ENCODE measurements at places on chromosomes 12 and 14.

- DNase-seq: no peak
Measured at GRCh38 chr14:48963231-48963790, 622.9 kb downstream of the RPS29 start.

DNA sequence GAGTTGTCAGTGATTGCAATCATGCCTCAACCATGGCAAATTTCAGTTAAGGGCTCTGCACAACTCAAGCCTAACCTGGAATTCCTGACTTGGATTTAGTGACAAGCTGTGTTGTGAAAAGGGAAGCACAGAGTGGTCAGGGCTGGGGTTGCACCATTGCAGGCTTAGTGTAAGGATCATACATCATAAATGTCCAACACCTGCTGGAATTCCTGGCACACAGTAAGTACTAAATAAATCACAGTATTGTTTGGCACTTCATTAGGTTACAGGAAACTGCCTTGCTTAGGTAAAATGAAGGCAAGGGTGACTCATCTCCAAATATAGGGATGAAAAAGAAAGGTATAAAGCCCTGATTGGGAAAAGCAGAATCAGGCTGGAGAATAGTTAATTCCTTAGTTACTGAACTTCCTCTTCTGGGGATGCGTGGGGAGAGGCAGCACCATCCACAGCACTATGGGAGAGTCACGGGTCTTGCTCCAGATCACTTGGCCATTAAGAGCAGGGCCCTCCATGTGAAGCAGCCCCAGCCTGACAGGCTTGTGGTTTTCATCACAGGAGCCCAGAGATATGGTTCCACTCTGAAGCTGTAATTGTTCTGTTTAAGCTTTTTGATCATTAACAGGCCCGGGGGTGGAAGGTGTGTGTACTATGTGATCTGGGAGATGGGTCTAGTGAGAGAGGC is 39.7 kb downstream of the SLC8A3 start:
- DNase-seq: no peak

DNA sequence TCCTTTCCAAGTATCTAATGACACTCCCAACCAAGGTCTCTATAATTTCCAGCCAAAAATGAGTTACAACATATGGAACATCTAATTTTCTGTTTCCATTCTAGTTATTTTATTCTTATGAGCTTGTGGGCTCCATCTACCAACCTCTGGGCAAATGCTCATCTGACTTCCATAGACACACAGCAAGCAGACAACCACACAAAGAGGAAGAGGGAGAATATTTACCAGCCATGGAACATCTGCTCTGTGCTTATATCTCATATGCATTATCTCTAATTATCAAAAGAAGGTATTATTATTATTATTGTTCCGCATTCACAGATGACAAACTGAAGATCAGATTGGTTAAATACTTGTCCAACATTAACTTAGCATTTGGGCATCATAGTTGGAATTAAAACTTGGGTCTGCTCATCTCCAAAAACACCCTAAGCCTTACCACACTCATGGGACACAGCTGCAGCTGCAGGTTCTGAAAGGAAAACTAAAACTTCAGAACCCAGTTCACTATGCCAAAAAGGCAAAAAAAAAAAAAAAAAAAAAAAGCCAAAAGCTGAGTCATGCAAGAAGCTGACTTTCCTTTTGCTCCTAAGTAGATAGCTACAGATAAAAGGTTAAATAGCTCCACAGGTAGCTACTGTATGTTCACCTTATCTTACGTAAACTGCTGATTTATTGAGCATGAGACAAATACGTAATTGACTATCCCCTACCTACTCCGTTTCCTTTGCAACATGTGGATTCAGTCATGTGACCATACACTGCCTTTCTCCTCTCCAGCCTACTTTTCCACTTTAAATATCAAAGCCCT is 23.6 kb upstream of the TCL1B start:
- no peak for DNase-seq

GRCh38 chr14:104298458-104298857 is 160.1 kb downstream of the KIF26A start:
- DNase-seq: no peak

- DNase-seq: no peak
Measured at GRCh38 chr12:96036765-96037455, 1.5 kb upstream of the LTA4H start.

DNA sequence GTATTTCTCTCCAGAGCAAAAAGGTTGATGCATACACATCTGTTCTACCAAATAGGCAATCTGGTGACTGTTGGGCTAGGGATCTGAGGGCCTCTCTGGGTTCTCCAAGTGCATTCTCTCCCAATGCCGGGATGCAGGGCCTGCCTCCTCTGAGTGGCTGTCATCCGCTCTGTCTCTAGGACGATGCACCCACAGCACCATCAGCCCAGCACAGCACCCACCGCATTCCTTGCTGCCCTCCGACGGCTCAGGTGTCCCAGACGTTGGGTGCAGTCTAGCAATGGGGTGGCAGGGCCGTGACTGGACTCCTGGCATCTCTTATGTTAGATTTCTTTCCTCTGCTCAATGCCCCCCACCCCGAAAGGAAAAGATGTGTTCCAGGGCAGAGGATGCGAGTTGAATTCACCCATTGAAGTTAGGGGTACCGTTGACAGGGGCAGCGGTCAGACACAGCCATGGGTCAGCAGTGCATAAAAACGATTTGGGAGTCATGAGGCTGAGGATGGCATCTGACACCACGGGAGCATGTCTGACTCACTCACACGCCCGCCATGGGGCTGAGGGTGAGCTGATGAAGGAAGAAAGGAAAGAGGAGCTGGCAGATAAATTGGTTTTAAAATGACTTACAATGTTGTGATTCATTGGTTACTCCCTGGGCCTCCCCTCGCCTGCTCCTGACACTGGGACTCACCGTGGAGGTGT is 93.2 kb upstream of the C14orf180 start:
- no peak for DNase-seq

GRCh38 chr12:46948936-46949545 is 123.2 kb upstream of the SLC38A4 start:
- no peak for DNase-seq

DNA sequence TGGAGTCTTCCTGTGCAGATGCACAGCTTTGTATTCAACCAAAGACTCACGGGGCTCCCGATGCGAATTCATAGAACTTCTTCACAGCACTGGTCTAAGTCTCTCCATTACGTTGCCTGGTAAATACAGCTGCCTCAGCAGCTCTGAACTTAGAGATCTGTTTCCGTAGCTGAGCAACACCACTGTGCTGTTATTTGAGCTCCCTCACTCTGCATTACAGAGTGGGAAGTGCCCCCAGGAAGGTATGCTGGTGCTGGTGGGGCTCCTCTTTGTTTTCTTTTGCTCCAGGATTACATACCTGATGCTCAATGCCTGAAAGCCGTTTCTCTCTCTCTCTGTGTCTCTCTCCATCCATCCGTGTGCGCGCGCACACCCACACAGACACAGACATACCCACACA is 227.5 kb upstream of the RMST start:
- DNase-seq: no peak

DNA sequence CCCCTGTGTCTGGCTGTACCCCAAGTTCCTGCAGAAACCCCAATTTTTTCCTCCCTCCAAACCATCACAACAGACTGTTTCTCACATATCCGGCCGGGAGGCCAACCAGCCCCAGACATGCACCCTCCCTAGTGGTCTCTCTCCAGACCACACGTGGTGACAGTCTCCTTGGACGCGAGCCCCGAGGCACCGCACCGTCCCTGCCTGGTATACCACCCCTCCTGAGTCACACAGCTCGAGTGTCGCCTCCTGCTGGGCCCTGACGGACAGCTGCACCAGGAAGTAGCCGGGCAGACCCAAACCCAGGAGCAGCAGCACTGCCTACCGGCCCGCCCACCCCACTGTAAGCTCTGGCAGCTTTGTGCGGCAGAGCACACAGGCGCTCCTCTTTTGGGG is 97.4 kb downstream of the RFLNA start:
- no peak for DNase-seq

GRCh38 chr14:42002141-42002540 is 395.5 kb downstream of the LRFN5 start:
- no peak for DNase-seq

- no peak for DNase-seq
Measured at GRCh38 chr14:57485635-57486034, 8.0 kb downstream of the CCDC198 start.

DNA sequence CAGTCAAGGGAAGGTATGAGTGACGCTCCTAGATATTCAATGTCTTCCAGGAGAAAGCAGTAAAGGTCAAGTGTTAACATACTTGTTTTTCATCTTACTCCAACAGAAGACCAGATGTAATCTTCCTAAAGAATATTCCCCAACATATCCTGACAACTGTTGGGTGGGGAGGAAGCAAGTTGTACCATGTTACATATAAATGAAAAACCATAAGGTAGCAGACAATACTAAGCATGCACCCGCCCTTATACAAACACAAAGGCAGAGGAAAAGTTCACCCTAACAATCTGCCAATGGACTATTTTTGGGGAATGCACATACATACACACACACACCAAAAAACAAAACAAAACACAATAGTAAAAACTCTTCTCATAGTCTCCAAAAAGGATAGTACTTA is 90.2 kb upstream of the FERMT2 start:
- DNase-seq: no peak

GRCh38 chr14:76881348-76881747 is 55.1 kb downstream of the LRRC74A start:
- no peak for DNase-seq

DNA sequence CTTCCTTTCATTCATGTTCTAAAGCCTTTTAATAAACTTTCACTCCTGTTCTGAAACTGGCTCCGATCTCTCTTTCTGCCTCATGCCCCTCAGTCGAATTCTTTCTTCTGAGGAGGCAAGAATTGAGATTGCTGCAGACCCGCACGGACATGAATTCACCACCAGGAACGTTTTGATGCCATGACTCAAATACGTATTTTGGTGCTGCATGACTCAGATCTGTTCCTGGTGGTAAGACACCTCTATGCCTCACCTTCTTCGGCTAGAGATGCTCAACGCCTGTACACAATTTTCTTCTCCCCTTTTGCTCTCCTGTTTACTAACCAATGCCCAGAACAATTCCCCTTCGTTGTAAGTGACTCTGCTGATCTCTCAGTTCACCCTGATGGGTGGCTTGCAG is 52.0 kb upstream of the RIMBP2 start:
- no peak for DNase-seq

- DNase-seq: no peak
Measured at GRCh38 chr12:106045251-106045674, 93.5 kb downstream of the NUAK1 start.

GRCh38 chr12:120190386-120190785 is 4.1 kb downstream of the GCN1 start:
- DNase-seq: no peak

GRCh38 chr14:26528415-26529182 is 69.2 kb downstream of the NOVA1 start:
- DNase-seq: no peak

DNA sequence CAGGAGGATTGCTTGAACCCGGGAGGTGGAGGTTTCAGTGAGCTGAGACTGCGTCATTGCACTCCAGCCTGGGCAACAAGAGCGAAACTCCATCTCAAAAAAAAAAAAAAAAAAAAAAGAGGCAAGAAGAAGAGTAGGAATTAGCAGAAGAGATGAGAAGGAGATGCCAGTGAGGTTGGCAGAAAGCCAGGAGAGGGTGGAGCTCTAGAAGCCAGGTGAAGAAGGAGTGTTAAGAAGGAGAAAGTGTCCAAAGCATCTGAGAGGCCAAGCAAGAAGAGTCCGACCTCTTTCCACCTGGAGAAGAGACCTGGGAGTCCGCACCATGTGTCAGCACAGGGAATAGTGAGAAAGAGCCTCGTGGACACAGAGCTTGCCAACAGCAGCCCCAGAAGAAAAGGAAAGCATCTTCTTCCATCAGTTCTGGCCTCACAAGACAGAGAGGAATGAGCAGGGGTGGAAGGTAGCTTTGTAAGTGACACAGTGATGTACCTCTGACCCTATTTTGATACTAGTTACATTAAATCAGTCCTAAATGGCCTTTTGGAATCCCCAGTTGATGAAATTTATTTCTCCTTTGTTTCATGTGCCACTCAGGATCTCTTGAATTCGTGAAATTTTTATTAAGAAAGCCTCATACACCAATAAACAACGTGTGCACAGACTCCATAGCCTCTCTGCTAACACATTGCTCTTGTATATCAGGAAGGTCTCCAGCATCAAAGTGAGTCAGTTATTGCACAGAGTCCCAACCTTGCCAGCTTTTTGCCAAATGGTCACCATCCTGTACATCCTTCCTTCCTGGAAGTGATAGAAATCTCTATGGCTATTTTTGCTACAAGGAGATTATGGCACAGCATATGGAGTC is 70.6 kb downstream of the SAMD4A start:
- no peak for DNase-seq

- DNase-seq: no peak
Measured at GRCh38 chr12:68978678-68979077, 45.7 kb upstream of the CPM start.

DNA sequence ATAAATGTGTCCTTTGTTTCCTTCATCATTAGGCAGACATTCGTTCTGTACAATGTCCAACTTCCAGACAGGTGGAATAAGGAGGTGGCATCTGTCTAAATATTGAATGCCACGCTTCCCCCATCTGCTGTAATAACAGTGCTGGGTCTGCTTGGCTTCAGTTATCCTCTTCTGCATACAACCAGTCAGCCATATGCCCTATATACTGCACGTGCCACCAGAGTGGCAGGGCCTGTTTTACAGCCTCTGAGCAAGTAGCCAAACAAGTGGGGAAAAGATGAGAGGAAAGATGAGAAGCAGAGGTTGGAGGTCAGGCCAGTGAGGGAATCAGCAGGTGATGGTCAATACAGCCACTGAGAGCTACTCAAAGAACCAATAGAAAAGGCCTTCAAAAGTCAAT is 55.4 kb downstream of the OTX2 start:
- no peak for DNase-seq

GRCh38 chr14:71833476-71833875 is 98.8 kb upstream of the RGS6 start:
- DNase-seq: no peak

GRCh38 chr12:123573870-123574269 is 10.5 kb upstream of the TMED2 start:
- no peak for DNase-seq

GRCh38 chr12:10967409-10967808 is 19.3 kb downstream of the TAS2R50 start:
- DNase-seq: no peak

DNA sequence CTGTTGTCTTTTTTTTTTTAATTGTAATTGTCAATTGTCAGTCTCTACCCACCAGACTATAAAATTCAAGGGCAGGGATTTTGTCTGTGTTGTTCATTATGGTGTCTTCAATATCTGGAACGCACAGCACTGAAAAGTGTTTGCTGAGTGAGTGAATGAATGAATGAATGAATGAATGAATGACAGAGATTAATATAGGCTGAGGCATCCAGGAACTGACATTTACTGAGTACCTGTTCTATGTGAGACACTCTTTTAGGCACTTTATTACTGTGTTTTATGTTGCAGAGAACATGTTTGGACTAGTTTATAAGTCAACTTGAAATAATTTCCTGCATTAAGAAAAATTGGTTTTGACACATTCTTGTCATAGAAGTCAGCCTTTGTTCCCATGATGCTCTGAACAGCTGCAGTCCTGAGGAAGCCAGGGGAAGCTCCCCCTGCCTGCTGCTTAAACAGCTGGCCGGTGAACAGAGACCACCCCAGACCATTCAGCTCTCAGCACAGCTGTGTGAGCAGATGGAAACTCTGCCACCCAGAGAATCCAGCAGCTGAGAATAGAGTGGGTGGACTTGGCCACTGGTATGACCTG is 160.7 kb upstream of the CCND2 start:
- DNase-seq: no peak
